ENCODE measurements at places on chromosomes 2 and 18.
A peak's percentile ranks its signal among the peaks of the same experiment; 100 is the strongest.

GRCh38 chr2:120108049-120108448 lies 95.2 kb downstream of the EPB41L5 start:
- no peak for DNase-seq

DNA sequence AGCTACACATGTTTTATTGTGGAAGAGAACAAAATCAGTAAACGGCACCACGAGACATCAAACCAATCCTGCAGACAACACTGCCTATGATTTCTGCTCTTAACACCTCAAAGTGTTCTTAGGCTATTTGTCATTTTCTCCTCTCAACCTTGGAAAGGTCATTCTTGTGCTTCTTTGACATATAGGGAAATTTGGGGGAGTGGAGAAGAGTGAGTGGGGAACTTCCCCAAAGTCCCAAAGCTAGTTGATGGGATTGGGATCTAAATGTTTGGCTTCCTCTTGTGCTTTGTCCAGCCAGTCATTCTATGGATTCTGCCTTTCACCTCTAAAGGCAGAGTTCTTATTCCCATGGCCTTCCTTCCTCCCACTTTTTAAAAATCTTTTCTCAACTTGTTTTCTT lies 5.8 kb upstream of the MRO start:
- no peak for DNase-seq

- no peak for DNase-seq
Measured at GRCh38 chr2:126909781-126910180, 11.1 kb downstream of the TEX51 start.

DNA sequence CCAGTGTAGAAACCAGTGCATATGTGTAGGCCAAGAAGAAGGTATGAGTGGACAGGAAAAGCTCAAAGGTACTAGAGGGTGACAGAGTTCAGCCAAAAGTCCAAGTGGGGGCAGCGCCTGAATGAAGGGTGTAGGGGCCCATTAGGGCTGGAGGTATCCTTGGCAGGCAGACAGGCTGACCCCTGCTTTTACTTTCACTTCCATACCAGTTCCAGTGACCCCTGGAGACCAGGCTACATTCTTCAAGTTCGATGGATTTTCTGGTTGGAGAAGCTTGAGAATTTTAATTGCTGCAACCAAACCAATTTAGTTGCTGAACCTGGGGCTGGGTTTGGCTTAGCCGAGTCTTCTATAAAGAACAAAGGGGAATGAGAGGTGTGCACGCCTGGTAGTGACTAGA lies 42.3 kb upstream of the MRPL33 start:
- no peak for DNase-seq

- no peak for DNase-seq
Measured at GRCh38 chr2:39665811-39666490, at the start of gene TMEM178A. Gene TMEM178A, plus strand, starts transcription at chr2:39665917. Its CDS starts 58 bp downstream, at chr2:39665975.

- no peak for DNase-seq
Measured at GRCh38 chr2:20179755-20180594, 45.0 kb downstream of the SDC1 start.

- no peak for DNase-seq
Measured at GRCh38 chr2:237196866-237197618, 111.4 kb downstream of the COPS8 start.

GRCh38 chr2:65957886-65958285 lies 477.0 kb upstream of the MEIS1 start:
- no peak for DNase-seq

DNA sequence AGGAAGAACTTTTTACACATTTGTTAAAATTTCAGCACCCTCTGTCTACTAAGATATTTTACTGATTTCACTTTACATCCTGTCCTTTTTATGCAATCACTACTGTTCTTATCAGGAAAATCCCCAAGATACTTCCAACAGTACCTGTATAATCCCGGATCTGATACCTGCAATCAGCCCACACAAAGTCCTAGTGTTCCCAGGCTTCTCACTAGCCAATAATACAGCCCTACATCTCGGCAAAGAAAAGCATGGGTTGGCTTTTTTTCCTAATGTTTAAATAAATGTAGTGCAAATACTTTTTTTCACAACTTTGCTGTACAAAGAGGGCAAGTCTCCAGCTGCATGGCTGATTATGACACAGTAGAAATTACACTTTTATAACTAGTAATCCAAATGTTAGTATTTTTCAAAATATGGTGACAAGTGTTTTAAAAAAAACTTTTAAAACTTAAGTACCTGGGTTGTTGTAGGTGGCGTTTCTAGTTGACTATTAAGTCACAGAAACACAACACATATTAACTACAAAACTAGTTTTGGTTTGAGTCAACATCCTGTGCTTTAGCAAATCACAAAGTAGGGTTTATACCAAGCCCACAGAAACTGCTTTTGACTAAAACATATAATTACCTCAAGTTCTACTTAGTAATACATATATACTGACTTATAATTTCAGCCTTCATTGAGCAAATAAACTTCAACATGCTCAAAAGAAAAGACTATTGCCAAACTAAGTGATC lies 19.5 kb downstream of the CNOT11 start:
- DNase-seq = no peak

- no peak for DNase-seq
Measured at GRCh38 chr18:48335829-48336228, 73.4 kb downstream of the ZBTB7C start.

GRCh38 chr2:237497838-237498186 lies 10.8 kb downstream of the MLPH start:
- DNase-seq = no peak

GRCh38 chr2:236092714-236093113 lies 75.5 kb downstream of the GBX2 start:
- DNase-seq = no peak

DNA sequence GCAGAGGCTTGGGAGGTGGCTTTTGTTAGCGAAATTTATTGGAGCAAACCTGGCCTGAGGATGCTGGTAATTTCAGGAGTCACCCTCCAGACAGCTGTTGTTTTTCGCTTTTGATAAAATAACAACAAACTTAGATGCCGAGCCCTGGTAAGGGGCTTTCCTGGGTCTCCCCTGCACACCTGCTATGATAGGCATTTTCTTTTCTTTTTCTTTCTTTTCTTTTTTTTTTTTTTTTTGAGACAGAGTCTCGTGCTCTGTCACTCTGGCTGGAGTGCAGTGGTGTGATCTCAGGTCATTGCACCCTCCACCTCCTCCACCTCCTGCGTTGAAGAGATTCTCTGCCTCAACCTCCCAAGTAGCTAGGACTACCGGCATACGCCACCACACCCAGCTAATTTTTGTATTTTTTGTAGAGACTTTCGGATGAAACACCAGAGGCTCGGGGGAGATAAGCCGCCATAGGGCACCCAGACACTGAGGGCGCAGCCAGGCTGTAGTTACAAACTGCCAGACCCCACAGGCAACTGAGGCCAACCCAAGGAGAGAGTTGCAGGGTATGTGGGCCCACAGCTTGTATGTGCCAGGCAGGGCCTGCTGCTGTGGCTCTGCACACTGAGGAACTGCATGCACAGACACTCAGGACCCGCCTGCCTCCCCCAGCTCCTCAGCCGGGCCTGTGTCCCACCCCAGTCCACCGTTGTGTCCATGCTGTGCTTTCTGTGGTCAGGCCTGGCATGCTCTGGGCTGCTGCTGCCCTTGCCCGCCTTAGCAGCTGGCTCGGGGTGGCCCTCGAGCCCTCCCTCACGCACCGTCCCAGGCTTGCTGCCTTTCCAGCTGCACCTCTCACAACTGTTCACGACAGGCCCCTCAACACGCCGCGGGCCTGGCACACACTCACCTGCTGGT lies 3.9 kb downstream of the GYPC start:
- no peak for DNase-seq

GRCh38 chr2:127072396-127072795 lies 34.6 kb downstream of the BIN1 start:
- DNase-seq = no peak

- DNase-seq = no peak
Measured at GRCh38 chr2:207502577-207503198, 27.1 kb upstream of the CREB1 start.

DNA sequence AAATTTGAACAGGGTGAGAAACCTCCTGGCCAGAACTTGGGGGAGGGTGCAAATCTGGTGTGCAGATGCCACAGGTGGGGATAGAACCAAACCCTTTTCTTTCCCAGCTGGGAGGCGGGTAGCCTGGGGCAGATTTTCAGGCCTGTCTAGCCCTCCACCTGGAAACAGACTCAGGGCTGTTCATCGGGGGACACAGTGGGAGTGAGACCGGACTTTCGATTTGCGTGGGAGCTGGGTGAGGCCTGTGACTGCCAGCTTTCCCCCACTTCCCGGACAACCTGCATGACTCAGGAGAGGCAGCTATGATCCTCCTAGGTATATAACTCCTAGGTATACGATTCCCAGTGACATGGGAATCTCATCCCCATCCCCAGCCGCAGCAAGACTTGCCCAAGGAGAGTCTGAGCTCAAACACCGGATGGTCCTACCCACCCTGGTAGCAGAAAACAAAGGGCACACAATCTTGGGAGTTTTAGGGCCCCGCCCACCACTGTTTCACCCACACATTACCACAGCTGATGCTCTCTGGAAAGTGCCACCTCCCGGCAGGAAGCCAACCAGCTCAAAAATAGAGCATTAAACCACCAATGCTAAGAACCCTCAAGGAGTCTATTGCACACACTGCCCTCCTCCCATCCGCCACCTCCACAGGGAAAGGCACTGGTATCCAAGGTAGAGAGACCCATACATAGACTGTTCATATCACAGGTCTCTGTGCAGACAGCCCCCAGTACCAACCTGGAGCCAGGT lies 92.5 kb downstream of the BARD1 start:
- DNase-seq = no peak

- no peak for DNase-seq
Measured at GRCh38 chr2:129828792-129829191, 150.7 kb upstream of the RAB6C start.

GRCh38 chr18:69949538-69949936 lies 1.9 kb upstream of the CD226 start:
- no peak for DNase-seq

DNA sequence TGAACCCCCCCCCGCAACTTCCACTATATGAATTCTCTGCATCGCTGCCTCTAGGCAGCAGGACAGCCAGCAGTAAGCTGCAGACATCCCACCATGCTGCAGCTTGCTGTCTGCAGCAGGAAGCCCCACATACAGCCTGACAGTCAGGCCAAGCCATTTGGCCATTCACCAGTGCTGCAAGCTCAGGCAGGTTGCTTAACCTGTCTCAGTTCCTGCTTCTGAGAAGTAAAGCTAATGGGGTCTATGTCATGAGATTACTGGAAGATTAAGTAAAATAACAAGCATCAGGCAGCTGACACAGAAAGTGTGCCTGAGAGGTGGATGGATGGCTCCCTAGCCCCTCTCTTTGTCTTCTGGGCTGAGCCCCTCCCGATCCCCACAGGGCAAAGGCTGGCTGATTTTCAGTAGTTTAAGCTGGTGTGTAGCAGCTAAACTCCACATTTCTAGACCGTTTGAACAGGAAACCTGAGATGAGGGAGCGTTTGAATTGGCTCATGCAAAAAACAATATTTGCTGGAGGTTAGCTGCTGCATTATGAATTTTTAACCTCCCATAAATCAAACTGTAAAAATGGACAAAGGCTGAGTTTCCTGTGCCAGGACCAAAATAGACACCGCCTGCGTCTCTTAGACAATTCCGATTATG lies 193.8 kb upstream of the ARL4C start:
- no peak for DNase-seq

DNA sequence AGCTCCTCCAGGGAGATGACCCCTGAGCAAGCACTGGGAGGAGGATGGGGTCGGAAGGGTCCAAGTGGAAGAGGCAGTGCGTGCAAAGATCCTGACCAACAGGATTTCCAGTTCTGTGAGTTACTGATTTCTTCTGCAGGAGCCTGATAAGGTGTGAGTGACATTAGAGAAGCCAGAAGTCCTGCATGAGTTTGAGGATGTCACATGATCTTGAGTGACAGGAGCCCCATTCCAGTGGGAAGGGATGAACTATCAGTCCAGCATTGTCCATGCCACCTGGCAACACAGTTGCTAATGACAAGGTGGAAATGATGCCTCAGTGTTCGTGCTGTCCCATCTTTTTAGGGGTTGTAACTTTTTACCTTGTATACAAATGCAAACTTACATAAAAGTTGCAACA lies 285.1 kb upstream of the HDAC4 start:
- no peak for DNase-seq

- no peak for DNase-seq
Measured at GRCh38 chr2:11676640-11677039, 6.6 kb upstream of the NTSR2 start.

DNA sequence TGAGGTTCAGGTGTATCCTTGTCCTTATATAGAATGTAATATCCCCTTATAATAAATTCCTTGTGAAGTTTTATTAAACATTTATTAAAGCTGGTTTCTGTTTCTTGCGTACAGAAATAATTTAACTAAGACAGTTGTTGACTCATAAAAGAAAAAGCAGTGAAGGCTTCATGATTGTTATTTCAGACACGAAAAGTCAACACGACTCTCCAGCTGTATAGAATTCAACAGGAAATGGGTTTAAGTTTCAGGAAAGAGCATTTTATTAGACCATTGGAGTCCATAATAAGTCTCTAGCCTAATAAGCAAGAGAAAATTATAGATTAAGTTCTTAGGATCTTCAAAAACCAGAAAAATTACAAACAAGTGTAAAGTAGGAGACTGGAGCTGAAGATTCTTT lies 62.2 kb downstream of the KCNE4 start:
- no peak for DNase-seq

GRCh38 chr2:57876313-57876712 lies 170.3 kb upstream of the VRK2 start:
- DNase-seq = no peak

DNA sequence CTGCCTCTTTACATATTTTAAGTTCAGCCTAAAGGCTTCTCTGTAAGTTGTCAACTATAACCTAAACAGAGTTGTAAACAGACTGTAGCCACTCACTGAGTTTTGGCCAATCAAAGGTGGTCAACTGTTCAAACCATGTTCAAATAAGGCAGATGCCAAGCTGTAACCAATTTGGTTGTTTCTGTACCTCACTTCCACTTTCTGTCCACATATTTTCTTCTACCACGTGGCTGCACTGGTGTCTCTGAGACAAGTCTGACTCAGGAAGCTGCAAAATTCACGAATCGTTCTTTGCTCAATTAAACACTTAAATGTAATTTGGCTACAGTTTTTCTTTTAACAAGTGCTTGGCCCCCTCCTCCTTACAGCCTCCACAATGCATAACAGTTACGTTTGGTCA lies 555.2 kb downstream of the CNTNAP5 start:
- no peak for DNase-seq

- peak; percentile 47 for DNase-seq
Measured at GRCh38 chr2:33475224-33476130, 972 bp upstream of the RASGRP3 start.

GRCh38 chr2:219057709-219058540 lies 2.8 kb downstream of the IHH start:
- peak; percentile 37 for DNase-seq

Measured in substantia nigra (tissue), 51 donors.